ENCODE measurements at places on chromosomes 7 and 10.

- DNase-seq: no peak
These were observed 6.9 kb downstream of the COMTD1 start for GRCh38 chr10:75228834-75229233.

DNA sequence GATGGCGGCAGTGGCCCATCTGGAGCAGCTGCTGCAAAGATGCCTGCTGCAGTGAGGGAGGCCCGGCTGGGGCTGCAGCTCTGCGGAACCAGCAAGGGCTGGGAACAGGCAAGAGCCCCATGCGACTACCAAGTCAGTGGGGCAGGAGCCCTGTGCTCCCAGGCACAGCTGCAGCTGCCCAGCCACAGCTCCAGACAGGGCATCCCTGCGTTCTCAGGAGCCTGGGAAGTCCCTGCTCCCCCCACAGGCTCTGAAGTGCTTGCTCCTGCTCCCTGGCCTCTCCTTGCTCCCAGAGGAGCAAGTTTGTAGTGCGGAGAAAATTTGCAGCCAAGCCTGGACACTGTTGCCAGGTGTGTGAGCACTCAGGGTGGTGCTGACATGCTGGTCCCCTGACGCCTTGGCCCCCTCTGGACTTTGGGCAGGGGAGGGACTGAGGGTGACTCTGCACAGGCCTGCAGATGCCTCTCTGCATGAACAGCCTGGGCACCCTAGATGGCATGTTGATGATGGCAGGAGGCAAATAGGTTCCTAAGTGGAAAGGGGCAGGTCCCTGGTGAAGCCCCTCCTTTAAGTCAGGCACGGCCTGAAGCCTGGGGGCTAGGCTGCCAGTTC lies 105.6 kb downstream of the LYZL1 start:
- no peak for DNase-seq

DNA sequence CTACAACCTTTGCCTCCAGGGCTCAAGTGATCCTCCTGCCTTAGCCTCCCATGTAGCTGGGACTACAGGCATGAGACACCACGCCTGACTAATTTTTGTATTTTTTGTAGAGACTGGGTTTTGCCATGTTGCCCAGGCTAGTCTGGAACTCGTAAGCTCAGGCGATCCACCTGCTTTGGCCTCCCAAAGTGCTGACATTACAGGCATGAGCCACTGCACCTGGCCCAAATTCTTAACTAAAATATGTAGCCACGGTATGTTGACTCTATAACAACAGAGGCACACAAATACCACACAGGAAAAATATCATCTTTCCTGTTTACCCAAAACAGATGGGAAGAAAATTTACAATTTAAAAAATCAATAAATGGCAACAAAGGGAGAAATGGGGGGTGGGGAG lies 115.8 kb downstream of the ATE1 start:
- DNase-seq: no peak

GRCh38 chr7:129115676-129116075 lies 28.8 kb upstream of the TSPAN33 start:
- DNase-seq: no peak

DNA sequence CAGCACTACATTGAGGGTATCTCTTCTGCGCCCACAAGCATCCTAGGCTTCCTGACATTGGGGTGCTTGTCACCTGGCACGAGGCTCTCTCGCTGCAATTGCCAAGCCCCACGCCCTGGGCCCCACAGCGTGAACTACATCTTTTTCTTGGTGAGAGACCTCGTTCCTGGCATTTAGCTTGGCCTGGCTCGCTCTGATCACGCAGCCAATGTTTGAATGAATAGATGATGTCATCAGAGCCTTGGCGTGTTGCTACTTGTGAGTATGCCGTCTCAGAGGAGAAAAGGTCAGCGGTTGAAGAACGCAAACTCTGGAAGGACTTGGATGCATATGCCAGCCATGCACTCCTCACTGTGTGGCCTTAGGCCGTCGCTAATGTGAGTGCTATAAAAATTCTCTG lies 150.2 kb upstream of the AUTS2 start:
- DNase-seq: no peak

- no peak for DNase-seq
These were observed 106.2 kb upstream of the CELF2 start for GRCh38 chr10:10911471-10911921.

- DNase-seq: no peak
These were observed 82.7 kb upstream of the KMT2E start for GRCh38 chr7:104931181-104931781.

DNA sequence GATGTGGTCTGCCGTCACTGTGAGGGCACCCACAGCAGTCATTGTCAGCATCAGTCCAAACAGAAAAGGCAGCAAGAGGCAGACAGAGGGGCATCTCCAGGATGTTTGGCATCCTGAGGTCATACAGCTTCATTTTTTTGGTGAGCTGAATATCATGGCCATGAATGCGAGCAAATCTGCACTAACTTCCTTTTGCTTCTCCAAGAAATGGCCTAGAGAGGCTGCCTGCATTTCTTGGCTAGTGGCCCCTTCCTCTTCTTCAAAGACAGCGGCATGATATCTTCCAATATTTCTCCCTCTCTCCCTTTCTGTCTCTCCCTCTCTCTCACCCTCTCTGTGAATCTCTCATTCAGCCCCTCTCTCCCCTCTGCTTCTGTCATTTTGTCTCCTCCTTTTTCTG lies 24.8 kb downstream of the FKBP6 start:
- no peak for DNase-seq

- DNase-seq: no peak
These were observed 27.0 kb upstream of the PRSS1 start for GRCh38 chr7:142722248-142722794.

DNA sequence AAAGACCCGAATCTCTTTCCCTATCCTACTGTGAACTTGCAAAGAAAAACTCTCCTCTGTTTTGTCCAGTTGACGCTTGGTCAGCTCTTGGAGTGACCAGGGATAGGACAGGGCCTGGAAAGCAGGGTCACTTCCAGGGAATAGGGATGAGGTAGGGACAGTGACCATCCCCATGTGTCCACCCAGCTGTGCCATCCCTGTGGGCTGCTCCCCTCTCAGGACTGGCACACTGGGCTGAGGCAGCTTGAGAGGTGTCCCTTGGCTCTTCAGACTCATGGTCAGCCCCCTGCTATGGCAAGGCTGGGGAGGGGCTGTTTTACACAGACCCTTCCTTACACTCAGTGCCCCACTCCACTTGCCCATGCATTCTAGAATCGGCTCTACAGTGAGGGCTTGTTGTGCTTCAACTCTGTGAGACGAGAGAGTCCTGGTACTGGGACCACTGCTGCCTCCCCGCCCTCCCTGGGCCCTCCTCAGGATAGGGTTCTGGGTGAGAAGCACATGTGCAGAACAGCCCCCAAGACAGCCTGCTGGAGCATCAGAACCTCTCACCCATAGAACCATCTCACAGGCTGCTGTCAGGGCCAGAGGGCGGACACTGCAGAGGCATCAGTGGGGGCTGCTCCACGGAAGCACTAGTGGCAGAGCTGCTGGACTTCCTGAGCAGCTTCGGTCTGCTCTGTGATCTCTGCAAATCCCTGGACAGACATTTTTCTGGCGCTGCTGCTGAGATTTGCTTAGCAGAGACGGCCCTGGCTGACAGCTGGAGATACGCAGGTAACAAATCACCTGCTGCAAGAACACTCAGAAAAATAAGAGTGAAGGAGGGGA lies 202.8 kb upstream of the CXCL12 start:
- DNase-seq: no peak

GRCh38 chr7:130865408-130866236 lies 131.6 kb upstream of the KLF14 start:
- peak; percentile 70 for DNase-seq

GRCh38 chr10:131082991-131083481 lies 228.5 kb downstream of the TCERG1L start:
- no peak for DNase-seq

GRCh38 chr7:124089621-124090020 lies 56.8 kb upstream of the TMEM229A start:
- DNase-seq: no peak

DNA sequence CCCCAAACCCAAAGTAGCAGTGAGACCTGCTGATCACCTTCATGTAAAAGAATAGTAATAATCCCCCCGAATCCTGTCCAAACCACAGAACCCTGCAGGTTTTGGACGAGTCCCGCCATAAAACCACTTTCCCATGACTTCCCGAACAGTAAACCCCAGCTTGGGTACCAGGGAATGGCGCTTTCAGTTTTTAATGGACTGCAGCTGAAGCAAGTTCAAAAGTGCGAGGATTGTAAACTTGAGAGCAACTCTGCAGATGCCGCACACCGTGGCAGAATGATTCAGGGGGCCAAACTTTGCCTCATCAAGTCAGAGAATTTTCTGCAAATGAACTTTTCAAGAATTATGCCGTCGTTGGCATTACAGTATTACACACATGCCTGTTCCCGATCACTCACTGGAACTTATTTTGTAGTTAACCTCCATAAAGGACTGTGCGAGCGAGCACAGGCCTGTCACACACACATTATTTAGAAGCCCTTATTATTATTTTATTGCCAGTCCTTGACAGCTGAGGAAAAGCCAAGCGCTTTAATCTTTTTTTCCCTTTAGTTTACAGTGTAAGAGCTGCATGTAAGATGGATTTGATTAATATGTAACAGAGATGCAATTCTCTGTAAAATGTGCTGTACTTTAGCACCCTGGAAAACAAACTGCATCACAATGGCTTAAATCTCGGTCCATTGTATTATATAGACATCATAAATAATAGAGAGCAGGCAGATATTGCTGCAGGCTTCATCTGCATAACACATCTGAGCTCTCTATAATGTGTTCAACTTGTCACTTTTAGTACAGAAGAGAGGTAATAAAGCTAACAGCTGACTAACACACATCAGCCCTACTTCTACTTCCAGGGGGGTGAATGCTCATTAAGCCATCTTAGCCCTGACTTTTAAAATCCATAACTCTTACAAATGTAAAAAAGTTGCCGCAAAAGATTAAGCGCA lies 493.5 kb upstream of the GALNT17 start:
- DNase-seq: no peak

GRCh38 chr7:149856583-149856982 lies 17.2 kb upstream of the ATP6V0E2 start:
- no peak for DNase-seq

DNA sequence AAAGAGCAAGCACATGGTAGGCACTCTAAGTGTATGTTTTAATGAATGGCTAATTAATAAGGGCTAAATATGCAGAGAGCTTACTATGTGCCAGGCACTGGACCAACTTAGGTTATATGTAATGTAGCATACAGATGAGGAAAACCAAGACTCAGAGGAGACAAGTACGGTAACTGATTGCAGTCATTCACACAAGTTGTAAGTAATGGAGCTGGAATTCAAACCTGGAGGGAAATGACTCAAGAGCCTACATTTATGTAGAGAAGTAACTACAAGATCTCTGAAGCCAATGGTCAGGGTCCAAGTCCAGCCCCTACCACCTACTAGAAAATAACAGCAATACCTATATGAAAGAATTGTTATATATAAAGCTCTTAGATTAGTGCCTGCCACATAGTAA lies 97.3 kb upstream of the KCNIP2 start:
- no peak for DNase-seq

DNA sequence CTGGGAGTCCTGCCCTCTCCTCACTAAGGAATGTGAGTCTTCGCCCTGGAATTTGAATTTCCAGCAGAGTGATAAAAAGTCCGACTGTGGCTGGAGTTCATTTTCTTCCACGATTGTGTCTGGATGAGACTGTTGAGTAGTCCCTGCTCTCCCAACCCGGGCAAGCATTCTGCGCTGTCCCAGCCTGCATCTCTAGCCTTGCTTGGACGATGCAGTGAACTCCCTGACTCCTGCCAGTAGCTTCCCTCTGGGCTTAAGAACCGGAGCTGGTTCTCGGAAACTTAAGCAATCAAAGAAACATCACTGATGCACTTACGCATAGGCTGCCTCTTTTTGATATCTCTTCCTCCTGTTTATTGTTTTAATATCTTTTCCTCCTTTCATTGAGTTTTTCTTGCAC lies 116.0 kb upstream of the FZD8 start:
- DNase-seq: no peak

GRCh38 chr7:123635551-123636359 lies 19.9 kb upstream of the LMOD2 start:
- peak; percentile 39 for DNase-seq

- no peak for DNase-seq
These were observed 97.6 kb downstream of the PRPF18 start for GRCh38 chr10:13684252-13684791.

GRCh38 chr7:17391366-17391765 lies 92.9 kb downstream of the AHR start:
- no peak for DNase-seq

- peak; percentile 74 for DNase-seq
These were observed 29.1 kb upstream of the CALD1 start for GRCh38 chr7:134750083-134751062.

DNA sequence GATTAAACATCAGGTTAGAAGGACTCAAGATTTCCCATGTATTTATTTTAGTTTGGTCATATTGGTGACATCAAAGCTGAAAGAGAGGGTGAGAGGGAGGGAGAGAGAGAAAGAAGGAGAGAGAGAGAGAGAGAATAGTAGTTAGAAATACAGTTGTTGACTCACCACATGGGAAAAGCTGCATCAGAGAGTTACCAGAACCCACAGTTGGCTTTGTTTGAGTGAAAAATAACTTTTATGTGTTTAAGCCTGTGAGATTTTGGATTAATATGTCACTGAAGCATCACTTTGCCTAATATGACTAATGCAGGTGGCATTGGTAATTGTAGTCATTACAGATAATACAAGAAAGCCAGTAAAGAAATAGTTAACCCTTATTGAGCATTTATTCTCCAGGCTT lies 303.9 kb downstream of the REEP3 start:
- no peak for DNase-seq

DNA sequence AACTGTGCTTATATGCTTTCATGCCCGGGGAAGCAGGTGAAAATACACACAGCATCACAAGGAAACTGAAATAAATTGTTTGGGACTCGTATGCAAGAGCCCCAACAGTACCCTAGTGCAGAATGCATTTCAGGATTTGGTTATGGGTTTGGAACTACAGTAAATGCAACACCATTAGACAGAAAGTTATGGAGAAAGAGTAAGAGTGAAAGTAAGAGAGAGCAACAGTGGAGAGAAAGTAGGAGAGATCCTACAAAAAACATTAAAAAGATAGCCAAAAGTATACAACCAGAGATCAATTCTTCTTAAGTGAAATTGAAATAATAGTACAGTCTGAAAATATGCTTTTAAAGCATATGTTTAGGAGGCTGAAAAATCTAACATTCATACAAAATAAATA lies 231.1 kb downstream of the TFEC start:
- no peak for DNase-seq

DNA sequence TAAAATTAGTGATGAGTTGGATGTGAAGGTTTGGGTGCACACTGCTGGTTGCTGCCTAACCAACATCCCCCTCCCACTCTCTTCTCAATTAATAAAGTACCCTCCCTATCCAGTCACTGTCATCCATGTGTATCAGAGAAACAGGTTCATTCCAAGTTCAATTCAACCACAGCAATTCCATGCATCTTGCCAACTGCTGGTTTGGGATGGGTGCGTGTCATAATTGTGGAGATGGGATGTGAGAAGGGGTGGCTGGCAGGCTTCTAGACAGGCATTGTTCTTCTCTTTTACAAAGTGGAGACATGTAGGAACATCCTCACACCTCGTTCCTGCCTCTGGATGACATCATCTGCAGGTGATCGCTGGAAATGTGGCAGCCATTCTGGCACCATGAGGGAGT lies 7.5 kb upstream of the CNPY1 start:
- DNase-seq: no peak

GRCh38 chr7:52168085-52168484 lies 851.5 kb upstream of the COBL start:
- peak; percentile 22 for DNase-seq

- DNase-seq: no peak
These were observed 23.6 kb downstream of the FAM3C start for GRCh38 chr7:121372376-121373010.

Data from NB4 (cell line).